Esophagus squamous epithelium (tissue), 5 donors: ENCODE measurements at places on chromosomes 7 and 10.

DNA sequence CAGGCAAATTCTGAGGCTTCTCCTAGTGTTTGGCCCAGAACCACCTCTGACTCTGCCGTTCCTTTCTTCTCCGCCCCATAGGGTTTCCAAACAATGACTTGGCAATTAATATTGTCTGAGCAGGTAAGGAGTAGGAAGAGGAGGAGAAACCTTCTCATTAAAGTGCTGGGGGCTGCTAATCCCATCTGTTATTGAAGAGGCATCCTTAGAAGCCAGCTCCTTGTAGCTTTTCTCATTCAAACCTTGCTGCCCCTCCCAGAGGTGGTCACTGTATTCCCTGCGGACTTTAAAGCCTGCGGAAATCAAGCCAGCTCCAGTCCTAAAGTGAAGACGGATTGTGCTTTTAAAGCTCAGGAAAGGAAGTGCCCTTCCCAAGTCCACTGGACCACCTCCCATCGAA, 1.4 kb upstream of the NKX1-2 start:
- DNase-seq: no peak

- no peak for DNase-seq
These were observed 85.9 kb downstream of the ADARB2 start for GRCh38 chr10:1651270-1651966.

DNA sequence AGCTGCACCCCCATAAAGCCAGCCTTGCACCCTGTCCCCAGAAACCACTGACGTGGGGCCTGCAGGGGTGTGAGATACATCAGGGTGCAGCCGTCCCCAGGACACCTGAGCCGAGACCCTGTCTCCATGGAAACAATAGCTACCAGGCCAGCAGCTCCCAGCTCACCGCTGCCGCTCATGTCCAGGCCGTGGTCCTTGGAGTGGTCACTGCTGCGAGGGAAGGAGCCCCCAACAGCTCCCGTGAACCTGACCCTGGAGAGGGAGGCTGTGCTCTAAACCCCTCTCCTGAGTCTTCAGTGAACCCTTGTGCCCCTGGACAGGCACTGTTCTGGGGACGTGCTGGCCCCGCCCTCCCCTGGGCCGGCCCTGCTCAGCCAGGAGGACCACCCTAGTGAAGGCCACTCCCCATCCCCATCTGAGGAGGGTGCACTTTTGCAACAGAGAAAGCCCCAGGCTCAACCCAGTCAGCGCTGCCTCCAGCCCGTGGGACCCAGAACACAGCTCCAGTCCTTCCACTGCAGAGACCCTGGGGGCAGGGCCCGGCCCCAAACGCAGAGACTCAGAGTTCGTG, 19.6 kb upstream of the INPP5A start:
- no peak for DNase-seq

GRCh38 chr10:38147686-38148085, 53.5 kb downstream of the ZNF37A start:
- DNase-seq: no peak

GRCh38 chr10:33509231-33509831, 174.9 kb upstream of the NRP1 start:
- no peak for DNase-seq

DNA sequence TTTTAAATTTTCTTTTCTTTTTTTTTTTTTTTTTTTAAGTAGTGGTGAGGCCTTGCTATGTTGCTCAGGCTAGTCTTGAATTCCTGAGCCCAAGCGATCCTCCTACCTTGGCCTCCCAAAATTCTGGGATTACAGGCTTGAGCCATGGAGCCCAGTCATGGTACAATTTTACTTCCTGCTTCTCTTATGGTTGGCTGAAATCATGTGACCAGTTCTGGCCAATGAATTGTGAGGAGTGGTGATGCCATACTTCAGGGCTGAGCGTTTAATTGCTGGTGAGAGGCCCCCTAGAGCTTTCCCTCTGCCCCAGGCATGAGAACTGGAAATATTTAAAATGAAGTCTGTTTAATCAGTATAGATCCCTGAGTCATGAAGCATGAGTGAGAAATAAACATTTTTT, 22.2 kb upstream of the BAIAP2L1 start:
- no peak for DNase-seq

GRCh38 chr10:34644224-34644623, 170.9 kb downstream of the PARD3 start:
- DNase-seq: no peak

DNA sequence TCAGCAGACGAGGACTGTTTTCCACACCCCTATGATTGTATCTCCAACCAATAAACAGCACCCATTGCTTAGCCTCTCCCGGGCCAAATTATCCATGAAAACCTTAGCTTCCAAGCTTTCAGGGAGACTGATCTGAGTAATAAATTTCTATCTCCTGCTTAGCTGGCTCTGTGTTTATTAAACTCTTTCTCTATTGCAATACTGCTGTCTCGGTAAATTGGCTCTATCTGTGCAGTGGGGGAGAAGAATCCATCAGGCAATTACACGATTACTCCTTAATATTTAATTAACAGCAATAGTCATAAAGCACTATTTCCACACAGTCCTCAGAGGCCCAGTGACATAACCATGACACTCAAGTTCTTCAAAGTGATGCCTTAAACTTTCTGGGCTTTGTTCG, 1122.8 kb downstream of the TYW1 start:
- no peak for DNase-seq

DNA sequence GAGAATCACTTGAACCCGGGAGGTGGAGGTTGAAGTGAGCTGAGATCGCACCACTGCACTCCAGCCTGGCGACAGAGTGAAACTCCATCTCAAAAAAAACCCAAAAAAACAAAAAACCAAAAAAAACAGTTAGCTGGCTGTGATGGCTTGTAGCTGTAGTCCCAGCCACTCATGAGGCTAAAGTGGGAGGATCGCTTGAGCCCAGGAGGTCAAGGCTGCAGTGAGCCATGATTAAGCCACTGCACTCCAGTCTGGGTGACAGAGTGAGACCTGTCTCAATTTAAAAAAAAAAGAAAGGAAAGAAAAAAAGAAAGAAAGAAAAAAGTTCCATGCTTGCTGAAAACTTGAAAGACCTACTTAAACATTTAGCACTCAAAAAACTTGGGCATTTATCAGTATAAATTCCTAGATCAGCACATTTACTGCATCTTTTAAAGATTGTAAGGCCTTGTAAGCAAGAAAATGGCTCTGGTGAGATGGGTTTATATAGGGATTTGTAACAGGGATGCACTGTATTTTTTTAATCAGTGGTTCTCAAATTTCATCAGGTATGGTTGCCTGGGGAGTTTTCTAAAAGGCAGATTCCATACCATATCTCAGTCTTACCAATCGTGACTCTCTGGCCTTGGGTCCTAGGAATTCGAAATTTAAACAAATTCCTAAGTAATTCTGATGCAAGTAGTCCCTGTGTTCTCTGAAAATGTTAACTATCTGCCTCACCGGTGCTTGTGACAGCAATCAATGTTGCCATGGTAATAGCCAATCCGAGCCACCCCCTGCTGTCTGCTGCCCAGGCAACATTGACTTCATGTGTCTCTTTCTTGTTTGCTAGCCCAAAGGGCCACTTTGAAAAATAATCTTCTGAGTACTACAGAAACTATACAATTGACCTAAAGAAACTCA, 11.5 kb upstream of the NT5C2 start:
- no peak for DNase-seq

DNA sequence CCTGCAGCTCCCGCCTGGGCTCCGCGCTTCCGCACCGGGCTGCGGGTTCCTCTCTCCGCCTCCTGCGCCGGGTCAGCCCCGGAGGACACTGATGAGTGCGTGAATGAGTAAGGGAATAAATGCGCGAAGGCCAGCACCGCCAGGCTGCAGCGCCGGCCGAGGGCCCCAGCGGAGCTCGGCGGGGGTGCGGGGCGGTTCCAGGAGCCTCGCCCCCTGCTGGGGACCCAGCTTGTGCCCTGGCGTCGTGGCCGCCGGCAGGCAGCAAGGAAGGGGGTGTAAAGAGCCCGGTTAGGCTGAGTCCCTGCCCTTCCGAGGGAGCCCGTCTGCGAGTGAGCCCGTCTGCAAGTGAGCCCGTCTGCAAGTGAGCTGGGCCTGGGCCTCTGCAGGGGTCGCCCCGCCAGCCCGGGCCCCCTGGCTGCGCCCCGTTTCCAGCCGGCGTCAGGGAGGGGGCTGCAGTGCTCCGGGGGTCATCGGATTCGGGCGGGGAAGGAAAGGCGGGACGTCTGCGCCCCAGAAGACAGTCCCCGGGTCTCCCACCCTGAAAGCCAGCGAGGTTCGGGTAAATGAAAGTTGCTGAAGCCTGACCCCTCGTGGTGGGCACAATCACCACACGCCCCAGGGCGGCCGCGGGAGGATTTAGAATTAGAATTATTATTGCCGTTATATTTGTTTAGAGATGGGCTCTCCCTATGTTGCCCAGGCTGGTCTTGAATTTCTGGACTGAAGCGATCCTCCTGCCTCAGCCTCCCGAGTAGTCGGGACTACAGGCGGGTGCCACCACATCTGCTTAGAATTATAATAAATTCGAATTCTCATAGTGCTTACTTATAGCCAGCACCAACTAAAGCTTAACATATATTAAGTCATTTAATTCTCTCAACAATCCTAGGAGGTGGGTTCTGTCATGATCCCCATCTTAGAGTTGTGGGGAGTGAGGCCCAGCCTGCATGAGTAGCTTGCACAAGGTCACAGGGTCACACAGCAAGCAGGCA, 8.6 kb upstream of the CRYGN start:
- DNase-seq: no peak

DNA sequence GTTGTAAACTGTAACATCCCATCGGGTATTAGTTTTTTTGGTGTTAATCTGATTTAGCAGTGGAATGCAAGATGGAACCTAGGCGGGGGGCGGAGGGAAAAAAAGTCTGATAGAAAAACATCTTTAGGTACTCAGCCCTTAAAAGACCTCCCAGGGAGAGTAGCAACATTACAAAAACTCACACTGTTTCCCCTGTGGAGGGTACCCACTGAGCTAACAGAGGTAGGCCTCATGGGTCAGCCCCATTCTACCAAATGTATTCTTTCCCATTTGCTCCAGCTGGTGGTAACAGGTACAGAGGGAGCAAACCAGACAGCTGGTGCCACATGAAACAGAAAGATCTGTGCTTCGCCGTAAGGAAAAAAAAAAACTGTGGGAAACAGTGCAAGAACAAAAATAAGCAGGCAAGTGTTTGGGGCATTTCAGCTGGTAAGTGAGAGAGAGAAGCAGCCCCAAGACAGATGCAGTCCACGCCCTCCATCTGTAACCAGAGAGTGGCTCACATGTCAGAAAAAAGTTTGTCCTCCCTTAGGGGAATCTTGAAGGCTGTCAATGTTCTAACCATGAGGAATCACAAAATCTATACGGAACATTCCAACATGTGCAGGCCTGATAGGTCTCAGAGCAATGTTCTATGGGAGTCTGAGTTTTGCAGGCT, 65.3 kb downstream of the HOXA1 start:
- DNase-seq: no peak

DNA sequence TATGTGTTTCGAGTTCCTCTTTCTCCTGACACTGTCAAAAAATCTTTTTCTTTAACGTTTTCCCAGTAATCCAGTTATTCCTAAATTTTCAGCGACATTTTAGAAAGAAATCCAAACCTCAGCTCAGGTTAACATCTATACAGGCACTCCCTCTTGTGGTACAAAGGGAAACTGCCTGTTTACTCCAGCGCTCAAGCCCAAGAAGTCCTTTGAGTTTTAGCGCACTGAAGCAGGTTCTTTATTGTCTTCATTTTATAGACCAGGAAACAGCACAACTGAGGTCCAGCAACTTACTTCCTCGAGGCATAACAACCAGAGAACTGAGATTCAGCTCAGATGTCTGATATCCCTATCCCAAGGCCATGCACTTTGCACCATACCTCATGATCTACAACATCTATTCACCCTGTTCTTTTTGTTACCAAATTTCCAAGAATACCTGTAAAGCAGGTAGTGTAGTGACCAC, 287.2 kb upstream of the MKLN1 start:
- no peak for DNase-seq

DNA sequence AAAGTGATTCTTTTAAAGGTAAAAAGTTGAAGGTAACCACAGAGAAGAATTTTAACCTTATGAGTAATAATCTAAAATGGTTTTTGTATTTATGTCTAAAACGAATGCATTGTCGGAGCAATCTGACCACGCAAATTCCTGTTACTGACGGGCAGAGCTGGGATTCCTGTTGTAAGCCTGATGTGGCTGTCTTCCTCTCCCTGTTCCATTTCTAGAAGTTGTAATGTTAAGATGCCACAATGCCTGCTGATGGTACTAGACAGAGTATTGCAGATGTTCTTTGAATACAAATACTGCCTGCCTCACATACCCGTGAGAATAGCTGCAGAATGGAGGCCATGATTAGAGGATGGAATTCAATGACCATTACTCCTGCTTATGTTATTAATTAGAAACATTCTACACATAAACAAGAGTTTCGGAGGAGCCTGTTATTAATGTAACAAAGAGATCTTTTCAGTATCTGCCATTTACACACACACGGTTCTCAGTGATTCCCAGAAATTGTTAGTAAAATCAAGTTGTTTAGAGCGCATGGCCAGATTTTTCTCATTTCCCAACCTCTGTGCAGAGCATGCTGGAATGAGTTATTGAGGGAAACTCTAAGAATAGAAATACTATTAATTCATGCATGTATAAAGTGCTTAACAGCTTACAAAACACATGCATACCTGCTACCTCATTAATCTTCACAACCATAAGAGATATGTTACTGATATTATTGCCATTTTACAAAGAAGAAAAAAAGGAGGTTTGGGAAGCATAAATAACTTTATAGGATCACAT, 196.8 kb downstream of the PTN start:
- no peak for DNase-seq

GRCh38 chr10:67049988-67050387, 124.2 kb downstream of the LRRTM3 start:
- DNase-seq: no peak

GRCh38 chr7:8282162-8282561, 20.2 kb upstream of the ICA1 start:
- DNase-seq: no peak

GRCh38 chr10:49388161-49388560, 7.7 kb downstream of the DRGX start:
- no peak for DNase-seq

GRCh38 chr10:35331894-35332640, 4.2 kb upstream of the CCNY start:
- no peak for DNase-seq

DNA sequence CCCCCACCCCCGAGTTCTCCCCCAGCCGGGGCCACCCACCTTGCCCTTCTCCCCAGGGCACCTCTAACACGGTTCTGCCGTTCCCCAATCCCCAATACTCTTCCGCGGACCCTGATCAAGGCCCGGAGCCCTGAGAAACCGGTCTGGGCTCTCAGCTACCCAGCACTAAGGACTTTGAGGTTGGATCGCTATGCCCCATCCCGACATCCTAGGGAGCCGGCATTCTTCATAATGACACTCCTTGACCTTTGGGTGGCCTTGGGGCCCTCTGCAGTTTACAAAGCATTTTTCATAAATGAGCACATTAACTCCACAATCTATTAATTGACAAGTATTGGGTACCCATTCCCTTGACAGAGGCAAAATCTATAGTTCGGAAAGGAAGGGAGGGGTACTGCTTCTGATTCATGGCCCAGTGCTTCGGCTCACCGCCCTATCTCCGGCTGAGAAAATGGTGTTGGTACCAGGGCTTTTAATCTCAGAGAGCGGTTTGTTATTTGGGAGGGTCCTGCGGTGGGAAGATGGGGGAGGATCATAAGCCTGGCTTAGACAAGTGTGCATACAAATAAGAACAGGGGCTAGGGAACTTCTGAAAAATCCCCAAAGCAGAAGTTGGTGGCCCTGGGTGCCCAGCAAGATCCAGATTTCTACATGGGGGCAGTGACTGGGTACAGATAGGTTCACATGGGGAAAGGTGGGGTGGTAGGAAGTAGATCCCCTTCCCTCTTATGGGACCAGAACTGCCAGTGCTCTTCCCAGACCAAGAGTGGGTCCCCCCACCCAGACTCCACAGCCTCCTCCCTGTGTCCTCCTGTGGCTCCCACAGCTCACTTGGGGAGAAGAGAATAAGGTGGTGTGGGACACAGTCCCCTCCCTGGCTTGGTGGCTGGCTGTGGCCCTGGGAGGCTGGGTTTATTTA, 3.2 kb downstream of the IMPDH1 start:
- DNase-seq: no peak
